ENCODE measurements at places on chromosomes 6 and 20.

DNA sequence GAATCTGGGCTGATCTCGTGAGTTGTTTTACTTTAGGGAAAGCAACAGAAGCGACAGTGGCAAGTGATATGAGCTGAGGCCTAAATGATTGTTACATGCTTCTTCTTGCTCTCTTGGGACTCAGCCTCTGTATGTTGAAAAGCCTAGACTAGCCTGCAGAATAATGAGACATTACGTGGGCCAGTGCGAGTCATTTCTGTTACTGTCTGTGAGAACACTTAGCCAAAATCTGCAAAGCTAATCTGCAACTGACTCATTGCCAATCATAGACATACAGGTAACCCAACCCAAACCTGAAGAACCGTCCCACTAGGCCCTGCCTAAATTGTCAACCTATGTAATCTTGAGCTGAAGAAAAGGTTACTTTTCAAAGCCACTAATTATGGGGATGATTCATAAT lies 77.4 kb upstream of the F13A1 start:
- DNase-seq, result no peak

- no peak for DNase-seq
Observed at GRCh38 chr20:64104667-64105451, 2.5 kb downstream of the NPBWR2 start.

DNA sequence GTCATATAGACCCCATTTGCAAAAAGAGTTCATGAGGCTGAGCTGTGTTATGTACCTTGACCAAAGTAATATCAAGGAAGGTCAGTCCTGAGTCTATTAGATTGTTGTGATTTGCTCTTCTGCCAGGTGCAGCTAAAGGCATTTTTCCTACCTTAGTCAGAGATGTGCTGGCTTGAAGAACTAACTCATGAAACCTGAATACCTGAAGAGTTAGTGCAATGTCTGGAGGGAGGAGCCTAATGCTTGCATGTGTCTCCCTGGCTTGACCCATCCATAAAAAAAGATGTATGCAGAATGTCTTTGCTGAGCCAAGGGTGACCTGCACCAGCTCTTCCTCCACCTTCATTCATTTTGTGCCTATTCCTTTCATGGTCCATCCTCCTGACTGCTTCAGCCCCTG lies 742.0 kb downstream of the KIF16B start:
- no peak for DNase-seq

DNA sequence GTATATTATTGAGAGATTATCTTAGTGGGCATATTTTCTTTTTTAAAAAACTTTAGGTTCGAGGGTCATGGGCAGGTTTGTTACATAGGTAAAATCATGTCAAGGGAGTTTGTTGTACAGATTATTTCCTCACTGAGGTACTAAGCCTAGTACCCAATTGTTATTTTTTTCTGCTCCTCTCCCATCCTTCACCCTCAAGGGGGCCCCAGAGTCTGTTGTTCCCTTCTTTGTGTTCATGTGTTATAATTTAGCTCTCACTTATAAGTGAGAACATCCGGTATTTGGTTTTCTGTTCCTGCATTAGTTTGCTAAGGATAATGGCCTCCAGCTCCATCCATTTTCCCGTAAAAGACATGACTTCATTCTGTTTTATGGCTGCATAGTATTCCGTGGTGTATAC lies 247.9 kb upstream of the RAB32 start:
- no peak for DNase-seq

DNA sequence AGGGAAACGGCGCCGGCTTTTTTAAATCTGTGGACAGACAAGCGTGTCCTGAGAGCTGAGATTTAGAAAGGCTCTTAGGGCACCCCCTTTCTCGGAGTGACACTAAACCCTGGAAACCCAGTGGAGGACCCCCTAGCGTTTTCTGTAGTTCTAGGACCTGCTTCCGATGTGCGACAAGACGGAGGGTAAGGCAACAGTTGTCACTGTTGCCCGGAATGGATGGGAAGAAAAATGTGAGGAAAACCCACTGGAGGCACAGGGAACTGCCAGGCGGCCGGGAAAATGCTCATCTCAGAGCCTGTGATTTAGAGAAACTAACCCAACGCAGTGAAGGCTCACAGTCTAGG lies 551 bp upstream of the ATP5F1E start:
- DNase-seq, result no peak

DNA sequence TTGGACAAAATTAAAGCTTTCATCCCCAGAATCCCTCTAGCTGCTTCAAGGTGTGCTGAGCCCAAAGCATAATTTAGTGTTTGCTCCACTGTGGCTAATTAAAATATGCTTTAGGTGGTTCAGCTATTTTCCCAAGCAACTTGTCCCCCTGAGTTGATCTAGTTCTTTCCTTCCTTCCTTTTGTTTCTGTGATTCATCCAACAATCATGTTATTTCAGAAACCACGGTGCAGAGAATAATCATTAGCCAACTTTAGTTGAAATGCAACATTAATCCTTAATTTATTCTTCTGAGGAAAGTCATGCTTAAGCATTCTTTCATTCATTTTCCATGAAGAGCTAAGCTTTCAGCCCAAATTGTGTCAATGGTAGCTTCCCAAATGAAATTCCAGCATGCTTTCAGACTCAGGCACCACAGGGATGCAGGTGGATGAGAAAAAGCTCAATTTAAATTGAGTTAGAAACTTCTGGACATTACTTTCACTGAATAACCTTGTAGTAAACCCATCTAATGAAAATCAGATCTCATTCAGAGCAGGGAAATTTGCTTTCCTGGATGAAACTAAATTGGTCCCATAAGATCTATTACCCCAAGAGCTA lies 209.0 kb upstream of the NT5E start:
- no peak for DNase-seq

DNA sequence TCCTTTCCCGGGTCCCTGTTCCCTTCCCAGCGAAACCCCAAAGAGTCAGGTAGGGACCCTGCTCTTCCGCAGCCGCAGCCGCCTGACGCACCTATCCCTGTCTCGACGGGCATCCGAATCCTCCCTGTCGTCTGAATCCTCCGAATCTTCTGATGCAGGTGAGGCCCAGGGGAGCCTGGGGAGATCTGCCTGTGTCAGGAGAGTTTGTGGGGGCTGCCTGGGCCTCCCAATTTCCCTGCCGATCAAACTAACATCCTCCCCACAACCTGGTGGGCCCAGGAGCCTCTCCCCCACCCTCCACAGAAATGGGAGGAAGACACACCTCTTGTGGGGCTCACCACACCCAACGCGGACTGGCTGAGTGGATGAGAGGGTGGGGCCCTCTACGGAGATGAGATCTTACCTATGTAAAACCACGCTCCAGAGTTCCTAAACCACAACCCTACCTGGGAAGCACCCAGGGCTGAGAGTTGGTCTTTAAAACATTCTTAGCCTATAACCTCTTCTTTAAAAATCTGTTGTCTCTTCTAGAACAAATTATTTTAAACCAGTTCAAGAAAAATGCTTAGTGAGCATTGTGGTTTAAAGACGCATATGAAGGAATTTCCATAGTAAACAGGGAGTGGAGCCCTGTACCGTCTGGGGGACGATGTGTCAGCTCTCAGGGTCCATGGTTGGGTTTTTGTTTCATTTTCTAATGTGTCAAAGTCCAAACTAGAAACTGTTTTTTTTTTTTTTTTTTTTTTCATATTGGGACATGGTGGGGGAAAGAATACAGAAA lies 1.7 kb downstream of the CDC25B start:
- DNase-seq, result no peak

- no peak for DNase-seq
Observed at GRCh38 chr6:25801436-25801835, 30.4 kb downstream of the SLC17A1 start.

- no peak for DNase-seq
Observed at GRCh38 chr6:104540743-104541142, 319.0 kb downstream of the HACE1 start.

Data from AG09319 (cell line).